DMS79 (cell line): ENCODE measurements at places on chromosomes 11 and 22.

DNA sequence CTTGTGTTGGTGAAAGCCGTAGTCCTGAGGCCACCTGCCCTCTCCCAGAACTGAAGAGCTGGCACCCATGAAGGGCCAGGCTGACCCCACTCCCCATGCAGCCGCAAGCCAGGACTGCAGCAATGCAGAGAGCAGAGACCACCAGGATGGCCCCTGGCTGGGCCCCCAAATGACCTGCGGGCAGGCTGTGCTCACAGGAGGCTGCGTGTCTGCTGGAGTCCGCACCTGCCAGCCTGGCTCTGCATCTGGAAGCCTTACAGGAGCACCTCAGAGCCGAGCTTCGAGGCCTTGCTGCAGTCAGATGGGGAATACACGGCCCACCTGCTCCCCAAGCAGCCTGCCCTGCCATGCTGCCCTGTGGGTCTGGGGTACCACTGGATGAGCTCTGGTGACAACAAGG lies 1336.8 kb downstream of the TBC1D22A start:
- DNase-seq: no peak

DNA sequence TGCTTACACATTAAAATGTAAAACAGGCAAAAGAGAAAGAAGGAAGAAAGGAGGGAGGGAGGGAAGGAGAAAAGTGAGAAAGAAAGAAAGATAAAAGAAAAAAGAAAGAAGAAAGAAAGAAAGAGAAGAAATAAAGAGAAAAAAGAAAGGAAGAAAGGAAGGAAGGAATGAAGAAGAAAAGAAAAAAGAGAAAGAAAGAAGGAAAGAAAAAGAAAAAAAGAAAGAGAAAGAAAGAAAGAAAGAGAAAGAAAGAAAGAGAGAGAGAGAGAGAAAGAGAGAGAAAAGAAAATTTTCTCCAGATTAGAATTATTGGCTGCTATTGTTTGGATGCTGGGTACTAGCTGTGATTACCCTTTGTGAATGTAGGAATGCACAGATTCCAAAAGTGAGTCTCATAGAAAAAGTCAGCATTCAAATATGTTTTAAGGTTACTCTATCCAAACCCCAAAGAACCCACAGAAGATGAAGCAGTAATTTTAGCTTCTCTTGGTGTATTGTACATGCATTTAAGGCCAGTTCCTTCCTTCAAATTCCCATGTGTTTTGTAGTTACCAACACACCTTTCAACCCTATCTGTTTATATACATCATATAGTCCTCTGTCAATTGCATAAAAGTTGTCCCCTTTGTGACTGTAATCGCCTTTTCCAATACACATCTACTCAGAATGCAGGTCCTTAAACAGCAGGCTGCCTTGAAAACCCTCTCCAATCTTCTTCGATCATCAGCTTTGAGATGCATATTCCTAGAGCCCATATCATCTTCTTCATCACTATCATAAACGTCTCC lies 789 bp upstream of the FAM111A start:
- no peak for DNase-seq

DNA sequence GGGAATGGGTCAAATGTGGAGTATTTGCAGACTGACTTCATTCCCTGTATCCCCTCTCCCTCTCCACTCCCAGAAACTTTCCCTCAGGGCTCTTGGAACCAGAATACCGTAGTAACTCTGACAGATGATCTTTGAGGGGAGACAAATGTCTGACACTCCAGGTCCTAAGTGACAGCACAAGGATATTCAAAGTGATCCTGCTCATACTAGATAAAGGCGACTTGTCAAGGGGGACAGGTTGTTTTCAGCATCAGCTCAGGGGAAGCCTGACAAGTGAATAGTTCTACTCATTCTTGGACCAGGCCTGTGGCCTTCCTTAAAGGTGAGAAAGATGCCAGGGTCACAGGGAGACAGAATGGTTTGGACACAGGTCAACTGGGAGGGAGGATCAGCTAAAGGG lies 92.8 kb downstream of the NXPE2 start:
- no peak for DNase-seq

DNA sequence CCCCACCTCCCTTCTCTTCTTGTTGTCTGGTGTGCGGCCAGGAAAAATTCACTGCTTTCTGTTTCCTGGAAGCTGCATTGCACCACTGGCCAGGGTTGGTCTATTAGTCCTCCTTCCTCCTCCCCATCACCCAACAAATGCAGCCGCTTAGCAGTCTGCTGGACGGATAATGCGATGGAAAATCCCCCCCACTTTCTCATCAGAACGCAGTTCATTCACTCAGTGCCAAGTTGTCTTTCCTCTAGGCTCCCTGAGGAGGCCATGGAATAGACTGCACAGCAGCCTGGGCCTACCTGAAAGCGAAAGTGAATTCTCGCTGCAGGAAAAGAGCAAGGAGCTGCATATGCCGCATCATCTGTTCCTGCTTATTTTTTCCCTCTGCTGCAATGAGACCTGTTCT lies 513.6 kb downstream of the METTL15 start:
- DNase-seq: no peak

DNA sequence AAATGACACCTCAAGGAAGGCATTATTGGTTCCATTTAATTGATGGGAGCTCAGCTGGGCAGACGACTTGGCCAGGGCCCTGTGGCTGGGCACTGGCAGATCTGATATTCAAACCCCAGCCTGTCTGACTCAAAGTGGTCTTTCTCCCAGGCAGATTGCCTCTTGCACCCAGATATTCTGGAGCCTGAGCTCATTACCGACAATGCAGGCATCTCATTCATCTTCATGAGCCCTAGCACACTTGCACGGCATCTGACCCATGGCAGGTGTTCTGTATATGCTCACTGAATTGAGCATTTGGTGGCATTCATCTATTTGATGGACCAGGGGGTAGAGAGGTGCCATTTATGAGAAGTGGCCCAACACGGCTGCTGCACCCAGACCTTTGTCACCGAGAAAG lies 193.1 kb downstream of the DSCAML1 start:
- DNase-seq: peak; percentile 61

GRCh38 chr22:36409911-36410756 lies 22.4 kb upstream of the MYH9 start:
- DNase-seq: peak; percentile 93

GRCh38 chr11:113806406-113806805 lies 26.8 kb downstream of the CLDN25 start:
- DNase-seq: no peak

DNA sequence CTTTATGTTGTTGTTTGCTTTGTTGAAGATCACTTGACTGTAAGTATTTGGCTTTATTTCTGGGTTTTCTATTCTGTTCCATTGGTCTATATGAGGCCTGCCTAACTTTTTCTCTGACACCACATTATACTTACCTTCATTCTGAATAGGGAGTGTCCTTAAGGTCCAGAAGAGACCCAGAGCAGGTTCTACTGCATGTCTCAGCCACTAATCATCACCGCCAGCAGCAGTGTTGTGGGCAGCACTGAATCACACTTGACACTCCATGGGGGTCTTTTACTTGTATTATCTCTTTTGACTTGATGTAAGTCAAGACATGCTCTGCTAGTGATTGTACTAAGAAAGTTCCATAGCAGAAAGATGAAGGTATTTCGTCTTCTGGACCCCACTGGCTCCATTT lies 274.9 kb downstream of the TENM4 start:
- no peak for DNase-seq

DNA sequence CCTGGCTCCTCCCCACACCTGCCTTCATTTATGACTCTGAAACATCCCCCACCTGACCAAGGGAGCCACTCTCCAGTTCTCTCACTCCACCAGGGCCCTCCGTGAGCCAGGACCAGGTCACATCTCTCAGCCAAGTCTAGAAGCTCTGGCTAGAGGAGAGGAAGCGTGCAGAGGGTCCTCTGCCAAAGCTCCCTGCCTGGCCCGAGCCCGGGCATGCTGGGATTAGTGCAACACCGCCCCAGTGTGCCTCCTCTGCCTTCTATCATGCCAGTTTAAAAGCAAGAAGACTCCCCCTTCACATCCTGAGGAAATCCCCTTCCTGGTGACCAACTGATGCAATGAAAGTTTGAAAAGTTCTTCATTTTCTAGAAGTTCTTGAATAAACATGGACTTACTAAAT lies 23.5 kb downstream of the TP53AIP1 start:
- DNase-seq: no peak

GRCh38 chr11:17544181-17544622 lies at the start of gene USH1C:
Gene USH1C, minus strand, starts transcription at chr11:17544416. Its CDS starts 109 bp downstream, at chr11:17544307.
- no peak for DNase-seq

DNA sequence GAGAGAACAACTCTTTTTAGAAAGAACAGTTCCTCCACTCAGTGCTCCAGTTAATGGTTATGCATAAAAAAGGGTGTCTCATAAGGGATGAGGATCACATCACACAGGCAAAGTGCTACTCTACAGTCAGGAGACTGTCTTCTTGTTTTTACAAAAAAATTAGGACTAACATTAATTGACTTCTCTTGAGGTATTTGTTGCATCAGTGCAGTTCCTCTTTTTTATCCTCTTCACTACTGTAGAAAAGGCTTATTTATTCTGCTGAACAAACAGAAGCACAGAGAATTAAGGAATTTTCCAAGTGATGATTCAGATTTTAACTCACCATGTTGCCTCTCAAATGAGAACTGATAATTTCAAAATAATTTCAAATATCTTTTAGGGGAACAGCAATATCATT lies 1.9 kb downstream of the MMP8 start:
- no peak for DNase-seq

DNA sequence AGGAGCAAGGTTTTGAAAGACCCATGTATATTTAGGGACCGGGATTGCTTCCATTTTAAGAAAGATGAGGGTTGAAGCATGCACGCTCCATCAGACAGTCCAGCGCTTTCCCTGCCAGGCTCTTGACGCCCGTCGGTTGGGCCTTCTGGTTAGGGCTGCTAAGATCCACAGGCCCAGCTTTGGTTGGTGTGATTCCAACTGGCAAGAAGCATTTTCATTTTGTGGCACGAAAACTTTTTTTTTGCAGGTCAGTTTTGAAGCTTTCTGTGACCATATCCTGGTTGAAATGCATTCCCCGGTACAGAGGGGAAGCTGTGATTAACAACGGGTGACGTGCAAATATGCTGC lies 34.3 kb upstream of the MPPED1 start:
- DNase-seq: no peak
